ENCODE measurements at places on chromosomes 3 and 15.

- no peak for DNase-seq
Measured at GRCh38 chr3:44058868-44059203, 182.8 kb upstream of the TOPAZ1 start.

- DNase-seq = no peak
Measured at GRCh38 chr3:78846718-78847117, 921.1 kb downstream of the ROBO1 start.

GRCh38 chr3:97721446-97721845 is 43.1 kb upstream of the ARL6 start:
- DNase-seq = no peak

DNA sequence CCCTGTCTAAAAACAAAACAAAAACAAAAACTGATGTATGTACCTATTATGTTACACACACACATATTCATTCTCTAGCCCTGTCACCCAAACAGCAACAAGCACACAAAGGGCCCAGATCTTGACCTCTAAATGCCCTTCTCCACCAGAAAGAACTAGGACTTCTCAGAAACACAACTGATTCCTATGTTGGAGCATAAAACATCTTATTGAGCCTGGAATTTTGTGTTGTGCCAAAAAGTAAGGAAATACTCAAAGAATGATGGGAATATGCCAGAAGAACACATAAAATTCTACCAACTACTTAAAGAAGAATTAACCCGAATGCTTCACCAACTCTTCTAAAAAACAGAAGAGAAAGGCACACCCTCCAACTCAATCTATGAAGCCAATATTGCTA is 66.7 kb upstream of the OCA2 start:
- DNase-seq = no peak

DNA sequence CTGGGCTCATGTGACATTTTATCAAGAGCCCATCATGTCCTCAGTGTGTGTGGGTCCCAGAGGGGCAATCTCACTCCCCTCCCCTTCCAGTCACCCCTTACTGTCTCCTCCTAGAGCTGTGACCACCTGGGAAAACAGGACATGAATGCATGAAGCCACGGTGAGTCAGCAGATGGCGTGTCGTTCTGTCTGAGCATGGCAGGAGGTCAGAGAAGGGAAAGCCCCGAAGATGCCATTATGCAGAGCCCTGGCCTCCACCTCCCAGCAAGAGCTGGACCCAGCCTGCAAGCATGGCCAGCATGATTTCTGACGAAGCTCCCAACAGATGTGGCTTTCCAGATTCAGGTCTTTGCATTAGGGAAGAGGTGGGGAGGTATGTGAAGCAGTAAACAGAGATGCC is 118.5 kb downstream of the TLE3 start:
- DNase-seq = no peak

GRCh38 chr3:101340591-101340990 is 20.2 kb upstream of the IMPG2 start:
- no peak for DNase-seq

GRCh38 chr3:69326855-69327300 is 59.0 kb downstream of the FRMD4B start:
- no peak for DNase-seq

- no peak for DNase-seq
Measured at GRCh38 chr3:171791692-171792076, 18.6 kb downstream of the PLD1 start.

DNA sequence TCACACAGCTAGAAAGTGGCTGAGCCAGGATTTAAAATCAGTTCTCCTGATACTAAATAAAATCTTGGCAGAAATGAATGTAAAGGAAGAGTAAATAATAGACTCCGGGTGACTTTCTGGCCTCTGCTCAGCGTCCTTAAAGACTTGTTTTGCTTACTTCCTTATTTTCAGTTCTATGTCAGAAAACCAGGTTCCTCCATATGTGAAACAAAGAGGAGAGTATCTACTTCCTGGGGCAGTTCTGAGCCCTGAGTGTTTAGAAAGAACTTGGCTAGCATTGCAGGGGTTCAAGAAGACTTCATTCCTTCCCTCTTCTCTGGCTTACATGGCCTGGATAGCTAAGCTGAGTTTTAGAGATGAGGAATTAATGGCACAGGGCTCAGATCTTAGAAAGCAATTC is 222.8 kb upstream of the TLE3 start:
- no peak for DNase-seq

GRCh38 chr15:28948036-28948435 is 62.3 kb downstream of the APBA2 start:
- DNase-seq = no peak

DNA sequence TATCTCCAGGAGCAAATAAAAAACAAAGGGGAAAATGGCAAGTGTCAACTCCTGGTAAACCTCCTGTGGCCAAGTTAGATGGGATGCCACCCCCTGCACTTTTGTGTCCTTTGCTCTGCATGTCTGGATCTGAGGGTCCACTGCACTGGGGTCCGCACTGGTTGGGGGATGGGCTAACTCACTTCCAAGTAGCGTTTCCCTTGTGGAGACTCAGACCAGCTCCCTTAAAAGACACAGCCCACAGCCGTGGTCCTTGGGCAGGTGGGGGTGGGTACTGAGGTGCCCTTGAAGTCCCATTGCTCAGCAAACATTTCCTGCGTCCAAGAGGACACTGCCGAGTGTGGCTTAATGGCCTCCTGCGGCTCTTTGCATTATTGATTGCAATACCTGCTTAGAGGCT is 188.2 kb downstream of the MEGF11 start:
- DNase-seq = no peak

GRCh38 chr3:57160076-57160764 is 4.9 kb downstream of the IL17RD start:
- DNase-seq = no peak

- DNase-seq = no peak
Measured at GRCh38 chr3:193650585-193650984, 57.6 kb downstream of the OPA1 start.

All from NCI-H1105 (cell line).